ENCODE measurements at places on chromosomes 16 and 17.

GRCh38 chr17:36503456-36504155 is 17.1 kb downstream of the ZNHIT3 start:
- no peak for DNase-seq

- DNase-seq: no peak
These were observed 591 bp downstream of the DHX38 start for GRCh38 chr16:72094266-72094610.

- DNase-seq: no peak
These were observed 8.3 kb downstream of the PIPOX start for GRCh38 chr17:29051194-29051593.

GRCh38 chr16:10935226-10935915 is 6.9 kb downstream of the DEXI start:
- no peak for DNase-seq

GRCh38 chr16:90026135-90026534 is 6.9 kb upstream of the DBNDD1 start:
- no peak for DNase-seq

GRCh38 chr16:78100112-78100467 is 636 bp downstream of the WWOX start:
- no peak for DNase-seq

GRCh38 chr17:28343491-28343932 is 8.0 kb downstream of the TNFAIP1 start:
- no peak for DNase-seq

- DNase-seq: no peak
These were observed 7.4 kb downstream of the ELOB start for GRCh38 chr16:2769675-2770056.

GRCh38 chr17:76720211-76720610 is 6.2 kb downstream of the JMJD6 start:
- DNase-seq: no peak

GRCh38 chr16:55325080-55325447 is 1.1 kb downstream of the IRX6 start:
- DNase-seq: no peak

GRCh38 chr16:55746081-55746480 is 86.8 kb downstream of the CES1 start:
- no peak for DNase-seq

DNA sequence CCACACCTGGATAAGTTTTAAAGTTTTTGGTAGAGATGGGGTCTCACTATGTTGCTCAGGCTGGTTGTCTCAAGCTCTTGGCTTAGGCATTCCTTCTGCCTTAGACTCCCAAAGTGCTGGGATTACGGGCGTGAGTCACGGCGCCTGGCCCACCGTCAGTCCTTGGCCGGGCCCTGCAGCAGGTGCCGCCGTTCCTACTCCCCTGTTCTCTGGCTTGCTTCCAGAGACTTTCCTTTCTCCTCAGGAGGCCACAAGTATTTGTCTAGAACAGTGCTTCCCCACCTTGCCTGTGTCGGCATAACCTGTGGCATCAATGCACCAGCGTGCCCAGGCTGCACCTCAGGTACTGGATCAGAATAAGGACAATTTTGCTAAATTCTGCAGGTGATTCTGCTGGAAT is 3.0 kb upstream of the MGAT5B start:
- DNase-seq: no peak

DNA sequence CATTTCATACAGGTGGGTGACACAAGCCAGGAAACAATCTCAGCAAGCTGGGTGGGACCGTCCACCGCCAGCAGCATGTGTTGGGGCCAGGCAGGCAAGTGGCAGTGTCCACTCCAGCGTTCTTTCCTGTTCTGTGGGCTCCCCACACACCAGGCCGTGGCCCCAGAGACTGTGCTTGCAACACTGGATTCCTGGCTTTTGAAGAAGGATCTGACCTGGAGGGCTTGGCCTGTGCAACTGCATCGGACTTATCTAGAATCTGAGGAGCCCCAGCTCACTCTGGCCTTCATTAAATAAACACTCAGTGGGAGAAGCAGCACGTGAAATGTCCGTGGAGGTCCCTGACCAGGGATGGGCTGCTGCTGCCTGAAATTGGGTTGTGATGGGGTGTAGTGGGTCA is 3.2 kb downstream of the KSR1 start:
- no peak for DNase-seq
